ENCODE measurements at places on chromosomes 4 and X.

GRCh38 chr4:12138488-12138887, 709.8 kb upstream of the HS3ST1 start:
- DNase-seq = no peak

- DNase-seq = no peak
These were observed 19.4 kb upstream of the BMP2K start for GRCh38 chr4:78756776-78757175.

DNA sequence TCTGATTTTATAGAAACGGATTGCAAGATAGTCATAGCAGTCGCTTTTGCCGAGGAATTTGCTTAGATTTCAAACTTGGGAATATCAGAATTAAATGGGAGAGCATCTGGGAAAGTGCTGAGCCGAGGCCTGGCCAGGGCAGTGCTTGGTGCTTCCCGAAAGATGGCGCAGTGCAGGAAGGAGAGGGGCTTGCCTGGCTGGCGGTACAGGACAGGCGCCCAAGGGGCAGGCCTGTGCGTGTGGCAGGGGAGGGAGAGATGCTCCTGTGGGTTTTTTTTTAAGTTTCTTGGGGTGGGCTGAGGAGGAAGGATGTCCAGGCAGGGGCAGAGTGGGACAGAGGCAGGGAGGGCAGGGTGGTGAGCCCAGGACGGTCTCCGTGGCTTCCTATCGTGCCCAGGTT, 241.1 kb downstream of the AFAP1 start:
- DNase-seq = no peak

GRCh38 chrX:78693536-78693935, 34.4 kb upstream of the RTL3 start:
- no peak for DNase-seq

GRCh38 chr4:100367451-100367850, 150.4 kb downstream of the EMCN start:
- DNase-seq = no peak

DNA sequence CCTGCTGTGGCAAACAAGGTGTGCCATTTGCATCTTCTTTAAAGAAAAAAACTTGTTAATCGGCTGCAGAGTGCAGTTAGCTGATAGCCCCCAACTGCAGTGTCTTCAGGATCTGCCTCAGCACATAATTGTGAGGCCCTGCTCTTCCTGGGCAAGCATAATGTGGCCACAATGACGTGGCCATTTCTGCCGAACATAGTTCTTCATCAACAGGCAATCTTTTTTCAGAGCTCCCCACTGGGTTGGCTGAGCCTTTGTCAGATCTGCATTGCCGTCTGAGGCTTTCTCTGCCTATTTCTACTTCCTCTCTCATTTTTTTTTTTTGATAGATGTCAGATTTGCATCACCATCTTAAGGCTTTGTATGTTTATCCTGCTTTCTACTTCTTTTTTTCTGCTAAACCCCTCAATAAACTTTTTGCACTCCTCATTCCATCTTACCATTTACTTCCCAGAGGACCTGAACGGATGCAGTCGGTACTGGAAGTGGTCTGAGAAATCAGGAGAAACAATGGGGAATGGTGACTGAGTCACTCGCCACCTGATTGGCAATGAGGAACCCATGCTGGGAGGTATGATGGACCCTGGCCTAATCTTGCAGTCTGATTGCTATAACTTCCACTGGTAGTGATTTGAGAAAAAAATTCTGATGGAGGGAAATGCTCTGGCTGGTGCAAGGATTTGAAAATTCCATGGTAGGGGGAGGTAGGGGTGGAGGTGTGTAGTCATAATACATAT, 21.2 kb upstream of the TAB3 start:
- DNase-seq = no peak
